ENCODE measurements at places on chromosomes 16 and 17.

DNA sequence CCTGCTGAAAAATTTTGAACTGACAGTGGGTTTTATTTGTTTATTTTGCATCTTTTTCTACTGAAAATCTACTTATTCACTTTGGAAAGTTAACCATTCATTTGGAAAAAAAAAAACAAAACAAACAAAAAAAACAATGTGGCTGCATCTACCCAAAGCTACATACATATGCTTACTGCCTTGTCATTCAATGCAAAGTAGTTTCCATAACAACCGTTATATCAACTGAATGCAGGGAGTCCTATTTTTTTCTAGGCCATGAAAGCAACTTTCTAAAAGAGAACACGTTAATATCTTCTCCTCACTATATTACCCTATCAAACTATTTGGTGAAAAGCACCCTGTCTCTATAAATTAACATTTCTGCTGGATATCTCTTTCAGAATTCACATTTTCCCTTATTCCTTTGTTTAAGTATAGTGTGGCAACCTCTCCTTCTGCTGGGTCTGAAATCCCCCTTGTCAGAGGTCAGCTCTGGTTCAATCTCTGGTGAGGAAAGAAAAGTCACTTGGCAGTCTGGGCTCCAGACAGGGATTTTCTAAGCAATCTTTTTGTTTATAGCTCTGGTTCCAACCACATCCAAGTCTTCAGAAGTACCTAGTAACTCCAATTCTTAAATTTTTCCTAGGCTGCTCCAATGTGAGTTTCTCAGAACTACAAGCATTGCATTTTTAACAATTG is 528.4 kb upstream of the TOM1L1 start:
- no peak for DNase-seq

DNA sequence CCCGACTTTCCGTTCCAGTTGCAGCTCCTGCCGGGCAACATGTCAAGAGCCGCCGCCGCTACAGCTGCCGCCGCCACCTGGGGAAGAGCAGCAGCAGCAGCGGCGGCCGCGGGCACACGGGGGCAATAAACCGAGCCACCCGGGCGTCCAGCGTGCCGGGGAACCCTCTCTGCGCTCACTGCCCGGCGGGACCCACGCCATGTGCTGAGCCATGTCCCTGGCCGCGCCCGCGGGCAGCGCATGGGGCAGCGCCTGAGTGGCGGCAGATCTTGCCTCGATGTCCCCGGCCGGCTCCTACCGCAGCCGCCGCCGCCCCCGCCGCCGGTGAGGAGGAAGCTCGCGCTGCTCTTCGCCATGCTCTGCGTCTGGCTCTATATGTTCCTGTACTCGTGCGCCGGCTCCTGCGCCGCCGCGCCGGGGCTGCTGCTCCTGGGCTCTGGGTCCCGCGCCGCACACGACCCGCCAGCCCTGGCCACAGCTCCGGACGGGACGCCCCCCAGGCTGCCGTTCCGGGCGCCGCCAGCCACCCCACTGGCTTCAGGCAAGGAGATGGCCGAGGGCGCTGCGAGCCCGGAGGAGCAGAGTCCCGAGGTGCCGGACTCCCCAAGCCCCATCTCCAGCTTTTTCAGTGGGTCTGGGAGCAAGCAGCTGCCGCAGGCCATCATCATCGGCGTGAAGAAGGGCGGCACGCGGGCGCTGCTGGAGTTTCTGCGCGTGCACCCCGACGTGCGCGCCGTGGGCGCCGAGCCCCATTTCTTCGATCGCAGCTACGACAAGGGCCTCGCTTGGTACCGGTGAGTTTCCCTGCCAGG is 604 bp downstream of the HS3ST3B1 start:
- no peak for DNase-seq

DNA sequence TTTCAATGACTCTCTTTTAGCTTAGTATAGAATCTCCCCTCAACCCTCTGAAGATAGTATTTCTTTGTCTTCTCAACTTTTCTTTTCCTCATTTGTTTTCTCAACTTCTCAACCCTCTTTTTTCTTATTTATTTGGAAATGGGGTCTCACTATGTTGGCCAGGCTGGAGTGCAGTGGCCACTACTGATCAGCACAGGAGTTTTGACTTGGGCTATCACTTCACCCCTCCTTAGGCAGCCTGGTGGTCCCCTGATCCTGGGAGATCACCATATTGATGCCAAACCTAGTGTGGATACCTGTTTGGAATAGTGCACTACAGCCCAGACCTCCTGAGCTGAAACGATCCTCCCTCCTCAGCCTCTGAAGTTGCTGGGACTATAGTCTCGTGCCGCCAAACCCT is 79.8 kb downstream of the PITPNC1 start:
- DNase-seq: no peak

DNA sequence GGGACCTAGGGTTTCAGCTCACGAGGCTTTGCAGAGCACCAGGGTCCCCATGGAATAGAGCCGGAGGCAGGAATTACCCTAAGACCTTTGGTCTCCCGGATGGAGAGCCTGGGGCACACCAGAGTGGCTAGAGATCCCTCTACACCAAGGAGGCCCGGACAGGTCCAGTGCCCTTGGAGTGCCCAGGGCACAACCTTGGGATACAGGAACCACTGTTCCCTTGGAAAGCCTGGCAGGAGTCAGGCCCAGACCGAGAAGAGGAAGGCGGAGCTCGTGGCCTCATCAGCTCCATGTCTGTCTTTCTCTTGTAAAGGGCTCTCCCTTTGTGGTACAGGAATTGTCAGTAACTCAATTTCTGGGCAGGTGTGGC is 3.8 kb upstream of the DBNDD1 start:
- DNase-seq: no peak

DNA sequence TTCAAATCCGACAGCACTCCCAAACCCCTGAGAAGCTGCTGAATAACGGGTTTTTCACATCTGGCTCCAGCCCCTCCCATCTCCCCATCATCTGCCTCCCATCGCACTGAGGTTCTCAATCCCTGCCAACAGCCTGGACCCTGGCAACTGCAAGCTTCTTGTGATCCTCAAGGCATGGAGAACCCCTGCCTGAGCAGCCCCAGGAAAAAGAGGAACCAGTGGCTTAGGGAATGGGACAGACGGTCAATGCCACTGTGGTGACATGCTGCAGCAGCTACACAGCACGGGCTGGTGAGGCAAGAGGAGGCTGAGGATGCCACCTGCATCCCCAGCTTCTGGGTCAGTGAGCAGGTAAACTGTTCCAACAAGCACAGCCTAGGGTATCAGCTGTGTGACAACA is 3.3 kb upstream of the MBTPS1 start:
- no peak for DNase-seq

GRCh38 chr16:56789360-56789759 is 59.4 kb downstream of the NUP93 start:
- DNase-seq: no peak
